ENCODE measurements at places on chromosomes 5 and 9.

DNA sequence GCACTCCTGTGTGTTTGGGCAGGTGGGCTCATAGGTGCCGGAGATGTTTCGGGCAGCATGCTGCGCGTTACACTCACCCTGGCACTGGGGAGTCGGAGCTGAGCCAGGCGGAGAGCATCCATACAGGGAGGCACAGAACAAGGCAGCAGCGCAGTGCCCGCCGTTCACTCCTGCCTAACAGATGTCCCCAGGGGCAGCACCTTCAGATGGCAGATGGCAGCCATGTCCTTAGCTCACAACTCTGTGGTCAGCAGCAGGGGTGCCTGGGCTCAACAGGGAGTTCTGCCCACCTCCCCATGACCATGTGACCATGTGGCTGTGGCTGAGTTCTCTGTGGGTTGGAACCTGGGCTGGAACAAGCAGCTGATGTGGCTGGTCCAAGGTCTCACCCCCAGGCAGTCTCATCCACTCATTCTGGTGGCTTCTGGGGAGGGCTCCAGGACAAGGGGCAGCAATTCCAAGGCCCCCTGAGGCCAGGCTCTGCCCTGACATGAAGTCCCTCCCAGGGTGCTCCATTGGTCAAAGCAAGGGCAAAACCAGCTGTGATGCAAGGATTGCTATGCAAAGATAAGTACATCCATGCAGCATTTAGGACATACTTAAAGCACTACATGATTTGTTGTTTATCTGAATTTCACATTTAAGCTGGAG lies 64.2 kb downstream of the MRPL36 start:
- no peak for DNase-seq

DNA sequence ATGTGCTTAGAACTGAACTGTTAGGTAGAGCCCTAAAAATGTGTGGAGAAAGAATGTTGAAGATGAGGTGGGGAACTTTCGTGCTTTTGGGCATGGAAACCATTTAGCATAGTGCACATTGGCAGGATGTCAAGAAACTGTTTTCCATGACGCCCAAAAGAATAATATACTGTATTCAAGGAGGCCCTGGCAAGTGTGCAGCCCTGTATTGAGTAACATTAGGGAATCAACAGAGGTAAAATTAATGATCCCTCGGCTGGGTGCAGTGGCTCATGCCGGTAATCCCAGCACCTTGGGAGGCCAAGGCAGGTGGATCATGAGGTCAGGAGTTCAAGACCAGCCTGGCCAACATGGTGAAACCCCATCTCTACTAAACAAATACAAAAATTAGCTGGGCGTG lies 20.9 kb upstream of the PLIN2 start:
- DNase-seq = no peak

DNA sequence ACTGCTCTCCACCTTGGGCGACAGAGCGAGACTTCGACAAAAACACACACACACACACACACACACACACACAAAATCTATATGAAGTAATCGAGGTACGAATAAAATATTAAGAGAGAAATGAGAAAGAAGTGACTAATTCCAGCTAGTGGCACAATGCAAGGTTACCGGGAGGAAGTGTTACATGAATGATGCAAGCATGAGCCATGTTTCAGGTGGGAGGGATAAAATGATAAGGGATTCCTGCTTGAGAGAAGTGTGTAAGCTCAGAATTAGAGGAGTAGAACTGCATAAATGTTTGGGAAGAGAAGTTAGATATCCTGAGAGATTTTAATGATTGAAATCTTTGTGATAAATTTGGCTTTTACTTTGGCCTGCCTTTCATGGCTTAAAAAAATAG lies 18.8 kb downstream of the HAPLN1 start:
- no peak for DNase-seq

DNA sequence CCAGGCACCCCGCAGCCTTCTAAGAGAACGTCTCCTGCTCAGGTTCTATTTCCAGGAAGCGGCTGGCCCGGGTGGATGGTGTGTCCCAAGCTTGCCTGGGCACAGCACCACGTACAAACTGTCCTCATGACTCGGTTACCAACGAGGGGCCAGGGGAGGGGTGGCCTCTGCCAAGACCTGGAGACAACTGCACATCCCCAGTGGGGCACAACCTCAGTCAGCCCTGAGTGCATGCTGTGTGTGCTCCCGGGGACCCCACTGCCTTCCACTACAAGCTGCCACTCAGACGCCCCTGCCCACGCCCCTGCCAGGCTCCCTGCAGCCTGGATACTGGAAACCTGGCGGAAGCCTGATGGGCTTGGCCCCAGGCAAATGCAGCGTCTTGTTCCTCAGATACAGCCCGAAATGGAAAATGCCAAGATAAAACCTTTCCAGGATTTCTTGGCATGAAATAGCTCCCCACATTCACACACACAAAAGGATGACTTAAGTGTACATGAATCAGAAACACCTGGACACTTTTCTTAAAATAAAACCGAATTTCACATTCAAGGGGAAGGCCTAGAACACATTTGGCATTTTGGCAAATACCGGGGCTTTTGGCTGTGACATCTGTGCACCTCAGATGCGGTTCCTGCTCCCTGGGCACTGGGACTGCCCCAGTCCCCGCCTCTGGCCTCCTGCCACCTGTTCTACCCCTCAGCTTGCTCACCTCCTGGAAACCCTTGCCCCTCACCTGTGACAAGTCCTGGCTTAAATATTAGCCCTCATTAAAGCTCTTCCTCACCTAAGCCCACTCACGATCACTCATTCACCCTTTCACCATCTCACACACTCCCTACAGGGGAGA lies 62.5 kb downstream of the COL23A1 start:
- no peak for DNase-seq

GRCh38 chr9:117268847-117269446 lies 145.9 kb downstream of the ASTN2 start:
- no peak for DNase-seq

Measured in nucleus accumbens (tissue), 56 donors.